ENCODE measurements at places on chromosomes 7 and 10.

- no peak for DNase-seq
These were observed 13.7 kb downstream of the CLCN1 start for GRCh38 chr7:143329471-143330170.

GRCh38 chr7:64046041-64046389, 781 bp downstream of the ZNF727 start:
- no peak for DNase-seq

- DNase-seq, result peak; percentile 99
These were observed 70.9 kb upstream of the SAMD8 start for GRCh38 chr10:75040576-75040975.

- no peak for DNase-seq
These were observed 38.1 kb downstream of the COL13A1 start for GRCh38 chr10:69839696-69840345.

GRCh38 chr10:79413196-79413595, 32.2 kb downstream of the ZCCHC24 start:
- no peak for DNase-seq

- DNase-seq, result no peak
These were observed 18.6 kb upstream of the GOT1 start for GRCh38 chr10:99449023-99449422.

DNA sequence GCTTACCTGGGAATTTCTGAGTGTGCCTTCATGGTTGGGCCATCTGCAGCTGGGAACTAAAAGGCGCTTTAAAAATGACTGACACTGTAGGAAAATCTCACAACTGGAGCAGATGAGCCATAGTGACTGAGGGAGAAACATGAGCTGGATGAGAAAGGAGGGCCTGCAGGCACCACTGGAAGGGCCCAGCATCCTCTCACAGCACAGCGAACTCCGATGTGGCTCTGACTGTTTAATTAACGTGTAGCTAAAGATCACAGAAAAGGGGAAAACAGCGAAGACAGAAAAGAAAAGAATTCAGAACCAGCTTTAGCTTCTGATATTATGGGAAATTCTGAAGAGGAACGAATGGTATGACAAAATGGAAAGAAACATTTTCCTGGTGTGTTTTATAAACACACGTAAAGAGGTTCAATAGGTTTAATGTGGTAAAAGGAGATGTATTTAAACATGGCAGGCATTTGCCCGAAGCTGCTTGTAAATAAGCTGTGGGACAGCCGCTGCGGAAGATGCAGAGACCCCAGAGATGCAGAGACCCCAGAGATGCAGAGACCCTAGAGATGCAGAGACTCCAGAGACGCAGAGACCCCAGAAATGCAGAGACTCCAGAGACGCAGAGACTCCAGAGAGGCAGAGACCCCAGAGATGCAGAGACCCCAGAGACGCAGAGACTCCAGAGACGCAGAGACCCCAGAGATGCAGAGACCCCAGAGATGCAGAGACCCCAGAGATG, 534.3 kb downstream of the PTPRN2 start:
- no peak for DNase-seq

DNA sequence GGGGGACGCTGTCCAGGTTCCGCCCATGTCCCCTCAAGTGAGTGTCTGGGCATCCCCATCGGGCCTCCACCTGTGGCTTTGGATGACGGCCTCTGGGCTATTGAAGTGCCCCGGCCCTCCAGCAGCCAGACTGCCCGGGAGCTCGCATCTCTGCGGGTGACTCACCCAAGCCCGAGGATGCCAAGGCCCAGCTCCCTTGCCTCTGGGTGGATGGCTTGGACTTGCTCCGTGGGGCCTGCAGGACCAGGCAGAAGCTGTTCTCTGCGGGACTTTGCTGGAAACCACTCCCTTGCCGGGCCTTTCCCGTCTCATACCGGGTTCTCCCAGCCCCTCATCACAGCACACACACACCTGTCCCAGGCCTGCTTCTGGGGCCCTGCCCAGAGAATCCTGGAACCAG, 22.4 kb downstream of the DPYSL4 start:
- no peak for DNase-seq

DNA sequence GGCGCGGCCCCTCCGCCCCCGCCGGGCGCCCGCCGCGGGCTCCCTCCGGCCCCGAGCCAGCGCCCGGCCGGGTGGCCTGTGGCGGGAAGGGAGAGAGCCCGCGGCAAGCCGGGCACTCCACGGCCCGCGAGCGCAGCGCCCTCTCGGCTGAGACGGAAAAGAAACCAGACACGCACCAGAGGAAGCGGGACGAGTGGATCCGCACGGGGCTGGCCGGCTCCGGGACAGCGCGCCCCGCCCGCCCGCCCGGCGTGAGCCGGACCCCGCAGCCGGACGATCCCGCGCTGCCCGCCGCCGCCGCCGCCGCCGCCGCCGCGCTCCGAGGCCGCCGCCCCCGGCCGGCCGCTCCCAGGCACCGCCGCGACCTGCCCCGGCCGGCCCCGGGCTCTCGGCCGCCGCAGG, 300 bp downstream of the ARHGAP21 start:
- DNase-seq, result no peak

GRCh38 chr10:87670586-87670985, 10.9 kb downstream of the PAPSS2 start:
- DNase-seq, result no peak

DNA sequence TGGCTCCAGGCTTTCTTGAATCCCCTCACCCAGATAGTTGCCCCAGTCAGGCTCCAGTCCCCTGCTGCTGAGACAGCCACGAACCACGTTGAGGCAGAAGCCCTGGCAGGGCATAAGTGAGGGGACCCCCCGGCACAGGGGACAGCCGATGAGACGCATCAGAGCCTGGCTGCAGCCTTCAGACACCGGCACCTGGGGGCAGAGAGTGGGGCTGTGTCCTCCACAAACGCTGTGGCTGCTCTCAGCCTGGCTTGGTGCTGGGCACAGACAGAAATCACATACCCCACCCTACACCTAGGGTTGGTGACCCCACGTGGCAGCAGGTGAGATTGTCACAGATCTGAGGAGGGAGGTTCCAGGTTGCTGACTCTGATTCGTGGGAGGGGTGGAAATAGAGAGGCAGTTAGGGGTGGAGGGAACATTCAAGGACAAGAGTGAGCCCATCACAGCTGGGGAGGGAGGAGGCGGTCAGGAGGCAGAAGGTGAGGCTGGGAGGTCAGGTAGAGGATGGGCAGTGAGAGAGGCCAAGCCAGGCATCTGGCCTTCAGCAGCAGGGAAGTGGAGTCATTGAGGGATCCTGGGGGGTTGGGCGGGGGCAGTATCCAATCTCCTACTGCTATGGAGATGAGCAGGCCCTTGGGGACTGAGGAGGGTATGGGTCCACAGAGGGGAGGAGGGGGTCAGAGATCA, 3.2 kb downstream of the GPC2 start:
- DNase-seq, result no peak

GRCh38 chr7:55420530-55420929, 55.4 kb downstream of the LANCL2 start:
- DNase-seq, result peak; percentile 69

GRCh38 chr10:97134983-97135382, 50.8 kb downstream of the SLIT1 start:
- no peak for DNase-seq

Data from NCI-H146 (cell line).